ENCODE measurements at places on chromosomes 5 and 9. TPM values are rescaled to one million over a fixed set of nuclear protein-coding genes. Genes with fewer than 3 reads are reported as not detected.
A peak's percentile ranks its signal among the peaks of the same experiment; 100 is the strongest.

DNA sequence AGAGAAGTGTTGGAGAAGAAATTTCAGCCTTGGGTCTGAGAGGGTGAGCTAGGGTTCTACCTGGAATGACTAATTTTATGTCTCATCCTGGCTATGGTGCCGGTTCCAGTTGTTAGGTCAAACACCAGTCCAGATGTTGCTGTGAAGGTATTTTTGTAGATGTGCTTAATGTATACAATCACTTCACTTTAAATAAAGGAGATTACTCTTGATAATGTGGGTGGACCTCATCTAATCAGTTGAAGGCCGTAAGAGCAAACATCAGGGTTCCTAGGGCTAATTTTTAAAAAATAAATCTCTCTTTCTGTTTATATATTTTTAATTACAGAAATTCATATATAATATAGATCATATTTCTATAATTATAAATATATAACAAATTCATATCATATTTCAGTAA lies 90.5 kb upstream of the GDNF start:
- DNase-seq, result no peak
- H3K4me3 ChIP-seq, result no peak overlapping the region
- H3K4me1 ChIP-seq, result no peaks in the 10 kb centered on the region

- no peaks in the 10 kb centered on the region for H3K27me3 ChIP-seq
- peaks cover 10% of the 10 kb centered on the region for H3K36me3 ChIP-seq
- H3K27ac ChIP-seq, result peak overlapping the region; percentile 99
- peak overlapping the region; percentile 30 for H3K4me3 ChIP-seq
These were observed 6.1 kb upstream of the ERMP1 start for GRCh38 chr9:5838884-5839571.

- H3K4me3 ChIP-seq, result no peak overlapping the region
- no peak overlapping the region for H3K27ac ChIP-seq
- H3K27me3 ChIP-seq, result no peaks in the 10 kb centered on the region
- no peak for DNase-seq
These were observed 57.7 kb upstream of the MAMDC2 start for GRCh38 chr9:69985971-69986370.

DNA sequence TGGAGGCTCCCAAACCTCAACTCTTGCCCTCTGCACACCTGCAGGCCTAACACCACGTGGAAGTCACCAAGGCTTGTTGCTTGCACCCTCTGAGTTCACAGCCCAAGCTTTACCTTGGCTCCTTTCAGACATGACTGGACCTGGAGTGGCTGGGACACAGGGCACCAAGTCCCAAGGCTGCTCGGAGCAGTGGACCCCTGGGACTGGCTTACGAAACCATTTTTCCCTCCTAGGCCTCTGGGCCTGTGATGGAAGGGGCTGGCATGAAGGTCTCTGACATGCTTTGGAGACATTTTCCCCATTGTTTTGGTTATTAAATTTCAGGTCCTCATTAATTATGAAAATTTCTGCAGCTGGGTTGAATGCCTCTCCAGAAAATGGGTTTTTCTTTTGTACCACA lies 994.4 kb upstream of the NUDT12 start:
- no peak overlapping the region for H3K27ac ChIP-seq
- no peaks in the 10 kb centered on the region for H3K36me3 ChIP-seq
- no peaks in the 10 kb centered on the region for H3K4me1 ChIP-seq
- DNase-seq, result no peak
- no peaks in the 10 kb centered on the region for H3K27me3 ChIP-seq

DNA sequence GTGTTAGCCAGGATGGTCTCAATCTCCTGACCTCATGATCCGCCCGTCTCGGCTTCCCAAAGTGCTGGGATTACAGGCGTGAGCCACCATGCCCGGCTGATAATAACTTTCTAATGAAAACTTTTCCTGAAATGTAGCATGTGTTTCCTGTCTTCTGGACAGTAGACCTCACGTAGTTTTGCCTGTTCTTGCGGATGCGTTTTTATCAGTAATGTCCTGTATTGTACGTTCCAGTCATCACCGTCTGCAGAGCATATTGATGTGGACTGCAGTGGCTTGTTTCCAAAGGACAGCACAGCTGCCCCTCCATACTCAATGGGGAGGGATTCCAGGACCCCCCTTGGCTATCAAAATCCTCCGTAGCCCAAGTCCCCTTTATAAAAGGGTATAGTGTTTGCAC lies 12.8 kb downstream of the EXOC3 start:
- no peak overlapping the region for H3K4me3 ChIP-seq
- peaks cover 69% of the 10 kb centered on the region for H3K36me3 ChIP-seq
- no peak for DNase-seq

GRCh38 chr5:150180241-150181026 lies 9.4 kb upstream of the SLC6A7 start:
- H3K27ac ChIP-seq, result no peak overlapping the region
- no peak overlapping the region for H3K4me3 ChIP-seq
- DNase-seq, result no peak
- no peaks in the 10 kb centered on the region for H3K4me1 ChIP-seq
- no peaks in the 10 kb centered on the region for H3K36me3 ChIP-seq

GRCh38 chr5:172102913-172103626 lies 85.0 kb downstream of the STK10 start:
- no peak overlapping the region for H3K27ac ChIP-seq
- H3K27me3 ChIP-seq, result no peaks in the 10 kb centered on the region
- H3K36me3 ChIP-seq, result no peaks in the 10 kb centered on the region

GRCh38 chr5:116699332-116699731 lies 124.7 kb upstream of the SEMA6A start:
- no peaks in the 10 kb centered on the region for H3K36me3 ChIP-seq
- no peak for DNase-seq
- H3K27ac ChIP-seq, result no peak overlapping the region
- peaks cover 46% of the 10 kb centered on the region for H3K27me3 ChIP-seq

DNA sequence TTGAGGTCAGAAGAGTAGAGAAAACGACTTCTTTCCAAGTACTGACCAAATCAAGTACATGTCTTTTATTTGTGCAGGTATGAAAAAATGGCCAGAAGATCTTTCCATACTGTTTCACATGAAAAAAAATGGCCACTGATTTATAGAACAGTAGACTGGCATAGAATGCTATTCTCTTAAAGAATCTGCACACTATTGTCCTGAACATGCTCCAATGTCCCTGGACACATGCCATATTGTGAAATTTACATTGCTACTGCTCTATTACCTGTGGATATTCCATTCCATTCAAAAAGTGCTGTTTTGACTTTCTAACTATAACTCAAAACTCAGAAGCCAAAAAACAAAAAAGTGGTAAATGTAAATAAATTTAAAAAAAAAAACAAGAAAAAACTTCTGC lies 60.6 kb downstream of the FBXL17 start:
- no peak overlapping the region for H3K4me3 ChIP-seq
- H3K4me1 ChIP-seq, result no peaks in the 10 kb centered on the region

- no peaks in the 10 kb centered on the region for H3K4me1 ChIP-seq
- no peak overlapping the region for H3K27ac ChIP-seq
- H3K36me3 ChIP-seq, result no peaks in the 10 kb centered on the region
- DNase-seq, result peak; percentile 48
These were observed 70.2 kb upstream of the ALDH1A1 start for GRCh38 chr9:73023025-73023541.

GRCh38 chr5:68147659-68148058 lies 67.9 kb upstream of the PIK3R1 start:
- H3K4me3 ChIP-seq, result no peak overlapping the region
- H3K27ac ChIP-seq, result no peak overlapping the region
- DNase-seq, result no peak
- H3K27me3 ChIP-seq, result 0 out of 2 replicates have a peak, but pooled peaks cover 2% of the 10 kb centered on the region
- H3K4me1 ChIP-seq, result no peaks in the 10 kb centered on the region

- no peak overlapping the region for H3K4me3 ChIP-seq
- no peaks in the 10 kb centered on the region for H3K36me3 ChIP-seq
- H3K27ac ChIP-seq, result no peak overlapping the region
- DNase-seq, result no peak
These were observed 222.5 kb downstream of the CHSY3 start for GRCh38 chr5:130126746-130127145.

DNA sequence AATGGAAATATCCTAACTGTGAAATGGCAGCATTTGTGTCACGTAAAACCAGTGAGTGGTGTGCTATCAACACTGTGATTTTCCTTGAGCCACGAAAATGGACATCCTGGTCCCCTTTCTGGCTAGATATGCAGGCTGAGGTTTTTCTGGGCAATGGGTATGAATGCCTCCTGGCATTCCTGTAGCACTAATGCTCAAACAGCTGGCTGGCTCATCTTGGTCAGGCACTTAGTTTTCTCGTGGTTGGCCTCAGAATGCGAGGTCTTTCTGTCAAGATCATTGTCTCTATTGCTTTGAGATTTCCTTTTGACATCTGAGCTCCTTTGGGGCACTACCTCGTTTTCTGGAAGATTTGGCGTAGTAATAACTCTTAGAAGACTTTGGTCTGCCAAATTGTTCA lies 15.6 kb downstream of the SLC1A3 start:
- peaks cover 10% of the 10 kb centered on the region for H3K4me1 ChIP-seq
- no peak overlapping the region for H3K27ac ChIP-seq
- no peak overlapping the region for H3K4me3 ChIP-seq
- peaks cover 19% of the 10 kb centered on the region for H3K36me3 ChIP-seq
- H3K27me3 ChIP-seq, result no peaks in the 10 kb centered on the region

DNA sequence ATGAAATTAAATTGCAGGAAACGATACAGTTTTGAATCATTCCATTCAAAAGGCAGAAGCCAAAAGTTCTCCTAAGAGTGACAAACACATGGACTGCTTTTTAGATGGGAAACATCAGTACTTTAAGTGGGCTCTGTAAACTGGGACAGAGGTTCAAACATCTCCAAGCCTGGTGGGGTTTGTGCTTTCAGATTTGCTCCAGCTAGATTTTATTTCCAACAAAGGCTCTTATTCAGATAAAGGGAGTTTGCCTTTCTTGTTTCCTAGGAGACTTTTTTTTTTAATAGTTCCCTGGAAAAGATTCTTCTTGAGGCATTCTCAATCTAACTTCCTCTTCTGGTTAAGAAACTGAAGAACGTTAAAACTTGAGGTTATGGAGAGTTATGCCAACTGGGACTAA lies 277.6 kb downstream of the TMEM38B start:
- H3K4me3 ChIP-seq, result no peak overlapping the region
- H3K27me3 ChIP-seq, result no peaks in the 10 kb centered on the region
- no peaks in the 10 kb centered on the region for H3K36me3 ChIP-seq

DNA sequence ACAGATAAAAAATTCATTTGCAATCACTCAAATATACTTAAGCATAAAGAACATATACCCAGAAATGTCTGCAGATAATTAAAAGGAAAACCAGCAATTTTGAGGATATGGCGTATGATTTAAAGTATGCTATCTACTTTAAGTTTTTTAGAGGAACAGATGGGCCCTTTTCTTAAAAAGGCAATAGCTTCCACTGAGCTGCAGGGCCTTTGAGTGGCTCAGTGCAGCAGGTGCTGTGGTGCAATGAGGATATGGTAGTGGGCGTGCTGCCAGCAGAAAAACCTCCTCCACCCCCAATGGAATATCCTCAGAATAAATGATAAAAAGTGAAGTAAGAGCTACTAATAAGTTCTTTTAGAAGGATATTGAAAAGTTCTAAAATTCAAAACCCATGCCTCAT lies 814.5 kb downstream of the MTRR start:
- H3K27me3 ChIP-seq, result peaks cover 2% of the 10 kb centered on the region
- H3K4me1 ChIP-seq, result no peaks in the 10 kb centered on the region
- H3K36me3 ChIP-seq, result no peaks in the 10 kb centered on the region
- H3K27ac ChIP-seq, result no peak overlapping the region
- H3K4me3 ChIP-seq, result no peak overlapping the region

- H3K27me3 ChIP-seq, result no peaks in the 10 kb centered on the region
- H3K4me3 ChIP-seq, result no peak overlapping the region
- DNase-seq, result no peak
- H3K27ac ChIP-seq, result no peak overlapping the region
These were observed 121.8 kb downstream of the MCTP1 start for GRCh38 chr5:95163079-95163478.

- H3K4me1 ChIP-seq, result no peaks in the 10 kb centered on the region
- DNase-seq, result no peak
- H3K36me3 ChIP-seq, result no peaks in the 10 kb centered on the region
These were observed 71.4 kb downstream of the PAX5 start for GRCh38 chr9:36962691-36963090.

DNA sequence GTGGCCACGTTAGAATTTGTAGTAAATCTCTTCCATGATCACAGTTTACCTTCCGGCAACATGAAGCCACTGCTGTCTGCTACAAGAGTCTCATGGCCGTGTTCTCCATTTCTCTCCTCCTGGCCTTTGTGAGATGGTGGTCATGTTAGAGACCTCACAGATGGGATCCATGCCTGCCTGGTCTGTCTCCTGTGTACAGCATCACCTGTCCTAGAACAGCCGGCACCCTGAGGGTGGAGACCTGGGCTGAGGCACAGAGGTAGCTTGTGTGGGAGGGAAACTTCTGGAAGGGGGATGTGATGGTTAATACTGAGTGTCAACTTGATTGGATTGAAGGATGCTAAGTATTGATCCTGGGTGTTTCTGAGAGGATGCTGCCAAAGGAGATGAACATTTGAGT lies 3.1 kb upstream of the FCN2 start:
- H3K27me3 ChIP-seq, result peaks cover 73% of the 10 kb centered on the region
- H3K36me3 ChIP-seq, result no peaks in the 10 kb centered on the region
- no peak overlapping the region for H3K4me3 ChIP-seq
- H3K4me1 ChIP-seq, result no peaks in the 10 kb centered on the region

LHX6 gene
- total RNA-seq, result not detected

TLR4 gene
- 0.28 TPM for total RNA-seq

PRSS3 gene
- 1.0 TPM for total RNA-seq

GRIA1 gene
- not detected for total RNA-seq

TBCA gene
- 179 TPM for total RNA-seq

SH3PXD2B gene
- total RNA-seq, result 26.1 TPM

EXOC3 gene
- 188 TPM for total RNA-seq

ITK gene
- not detected for total RNA-seq

IGIP gene
- 7.5 TPM for total RNA-seq

PCDHB16 gene
- total RNA-seq, result not detected

MRPL22 gene
- 94.0 TPM for total RNA-seq
